Stimulated activated CD4-positive, alpha-beta T cell treated with anti-CD3 and anti-CD28 coated beads, Interleukin-15, amount 100 ng/mL, for 48 hours (primary cell): ENCODE measurements at places on chromosomes 3 and 15.

DNA sequence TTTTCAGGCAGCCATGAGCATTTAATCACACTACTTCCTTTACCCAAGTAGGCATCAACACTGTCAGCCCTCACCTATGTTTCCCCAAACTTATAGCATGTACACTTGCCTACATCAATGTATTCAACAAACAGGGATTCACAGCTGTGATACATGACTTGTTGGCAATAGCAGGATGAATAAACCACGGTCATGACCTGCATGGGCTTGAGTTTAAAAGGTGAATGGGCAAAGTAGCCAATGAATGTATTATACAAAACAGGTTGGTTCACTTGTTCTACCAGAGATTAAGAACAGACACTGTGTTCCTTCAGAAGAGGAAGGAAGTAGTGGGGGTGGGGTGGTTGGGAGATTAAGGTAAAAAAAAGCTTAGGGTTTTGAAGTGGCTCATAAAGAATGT lies 861.9 kb upstream of the SEMA6D start:
- DNase-seq, result no peak

- DNase-seq, result peak; percentile 2
These were observed at the start of gene PLAAT1 for GRCh38 chr3:193240850-193241706. Gene PLAAT1 (plus strand): TSS chr3:193241222. CDS start chr3:193255651, 14,429 bp downstream.

DNA sequence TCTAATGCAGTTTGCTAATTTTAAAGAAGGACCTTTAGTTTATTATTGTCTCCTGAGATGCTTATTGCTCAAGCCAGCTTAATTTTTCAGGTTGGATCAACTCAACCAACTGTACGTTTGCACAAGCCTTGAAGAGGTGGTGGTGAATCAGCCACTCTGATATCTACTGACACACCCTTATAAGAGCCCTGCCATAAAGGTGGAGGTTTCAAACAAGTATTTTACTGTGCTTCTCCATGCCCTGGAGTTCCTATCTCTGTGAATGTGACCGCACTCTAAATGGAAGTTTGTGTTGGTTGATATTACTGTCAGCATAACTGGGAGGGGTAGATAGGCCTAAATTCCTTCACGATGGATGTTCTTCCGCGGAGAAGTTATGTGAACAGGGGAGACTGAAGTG lies 297.3 kb upstream of the UBE2E1 start:
- no peak for DNase-seq

DNA sequence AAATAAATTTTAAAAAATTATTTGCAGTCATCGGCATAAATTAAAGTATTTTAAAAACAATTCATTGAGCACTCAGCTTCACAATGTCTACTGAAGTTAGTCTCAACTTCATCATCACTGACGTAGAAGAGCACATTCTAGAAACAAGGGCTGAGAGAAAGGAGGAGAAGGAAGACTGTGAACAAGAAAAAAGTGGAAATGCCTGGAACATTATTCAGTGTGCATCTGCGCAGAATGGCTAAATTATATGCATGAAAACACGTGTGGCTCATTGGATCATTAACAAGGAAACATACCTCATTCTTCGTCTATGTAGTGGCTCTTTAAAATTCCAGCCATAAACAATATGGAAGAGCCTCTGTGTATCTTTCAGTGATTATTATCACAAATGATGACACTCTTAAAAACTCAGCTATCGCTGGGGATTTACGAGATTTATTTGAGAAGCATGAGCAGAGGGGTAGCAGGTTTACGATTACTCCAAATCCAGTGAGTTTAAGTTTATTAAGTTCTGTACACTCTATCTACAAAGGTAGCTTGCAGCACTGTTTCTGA lies 404.2 kb upstream of the CDIN1 start:
- DNase-seq, result no peak

DNA sequence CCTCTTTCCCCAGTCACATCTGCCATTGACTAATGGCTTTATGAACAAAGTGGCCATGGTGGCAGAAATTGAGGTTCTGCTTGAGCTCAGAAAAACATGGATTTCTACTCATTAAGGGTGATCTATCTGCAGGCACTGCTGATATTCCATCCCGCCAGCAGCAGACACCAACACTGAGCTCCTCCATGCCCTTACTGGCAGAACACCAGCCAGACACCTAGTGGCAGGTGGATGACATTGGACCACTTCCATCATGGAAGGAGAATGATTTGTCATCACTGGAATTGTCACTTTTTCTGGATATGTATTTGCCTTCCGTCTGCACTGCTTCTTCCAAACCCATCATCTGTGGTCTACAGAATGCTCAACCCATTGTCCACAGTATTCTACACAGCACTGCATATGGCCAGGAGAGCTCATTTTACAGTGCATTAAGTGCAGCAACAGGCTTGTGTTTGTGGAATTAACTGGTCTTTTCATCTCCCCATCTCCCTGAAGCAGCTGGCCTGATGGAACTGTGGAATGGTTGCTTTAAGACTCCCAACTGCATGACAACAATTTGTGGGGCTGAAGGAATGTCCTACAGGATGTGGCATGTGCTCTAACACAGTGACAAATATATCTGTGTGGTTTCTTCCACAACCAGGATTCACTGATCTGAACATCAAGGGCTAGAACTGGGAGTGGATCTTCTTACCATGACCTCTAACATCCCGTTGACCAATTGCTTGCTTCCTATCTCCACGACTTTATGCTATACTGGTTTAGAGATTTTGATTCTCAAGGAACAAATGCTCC lies 103.4 kb downstream of the WNT7A start:
- DNase-seq, result no peak

GRCh38 chr15:99438224-99438585 lies 127.6 kb upstream of the MEF2A start:
- DNase-seq, result no peak

GRCh38 chr3:106929081-106929480 lies 448.2 kb upstream of the CCDC54 start:
- DNase-seq, result no peak

DNA sequence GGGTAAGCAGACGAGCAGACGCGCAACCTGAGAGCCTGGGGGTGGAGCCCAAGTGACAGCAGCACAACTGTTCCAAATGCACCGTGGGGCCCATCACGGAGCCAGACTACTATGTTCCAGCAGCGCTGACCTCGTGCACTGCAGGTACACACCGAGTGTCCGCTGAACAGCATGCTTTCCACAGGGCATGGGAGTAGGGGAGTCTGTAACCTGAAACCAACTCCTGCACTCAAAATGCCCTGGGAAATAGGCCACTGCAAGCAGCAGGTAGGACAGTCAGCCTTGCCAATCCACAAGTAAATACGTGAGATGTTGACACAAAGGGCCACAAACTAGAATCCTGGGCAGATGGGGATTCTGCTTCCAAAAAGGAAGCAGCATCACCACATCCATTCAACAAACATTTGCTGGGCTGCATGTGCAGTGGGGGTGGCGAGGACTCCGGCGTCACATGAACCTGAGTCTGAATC lies 73.9 kb downstream of the TBC1D2B start:
- no peak for DNase-seq

DNA sequence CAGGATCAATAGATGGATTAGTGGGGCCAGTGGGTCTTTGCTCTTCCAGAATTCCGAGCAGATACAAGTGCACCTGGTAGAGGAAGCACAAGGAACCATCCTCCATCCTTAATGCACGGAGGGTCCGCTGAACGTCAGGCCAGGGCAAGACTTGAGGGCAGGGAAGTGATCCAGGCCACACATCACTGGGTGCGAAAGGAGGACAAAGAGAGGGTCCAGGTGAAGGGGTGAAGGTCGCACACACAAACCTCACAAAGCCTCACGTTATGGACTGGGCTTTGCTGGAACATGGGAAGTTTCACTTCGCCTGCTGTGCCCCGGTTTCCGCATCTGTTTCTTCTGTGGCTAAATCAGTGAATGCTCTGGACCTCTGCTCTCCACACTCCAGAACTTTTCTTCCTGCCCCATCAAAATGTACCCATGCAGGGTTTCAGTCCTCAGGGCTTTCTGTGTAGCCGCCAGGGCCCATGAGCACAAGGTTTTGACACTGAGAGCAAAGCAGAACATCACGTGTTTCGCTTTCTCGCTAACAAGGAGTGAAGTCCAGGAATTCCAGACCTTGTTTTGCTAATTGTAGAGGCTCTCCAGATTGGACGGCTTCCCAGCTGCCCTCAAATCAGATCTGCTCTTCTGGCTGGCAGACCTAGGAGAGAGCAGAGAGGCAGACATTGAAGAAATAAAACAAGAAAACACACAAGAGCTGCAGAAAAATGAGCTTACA lies 56.3 kb downstream of the KLF15 start:
- no peak for DNase-seq

- no peak for DNase-seq
These were observed 30.7 kb upstream of the CPEB1 start for GRCh38 chr15:82677720-82678323.

DNA sequence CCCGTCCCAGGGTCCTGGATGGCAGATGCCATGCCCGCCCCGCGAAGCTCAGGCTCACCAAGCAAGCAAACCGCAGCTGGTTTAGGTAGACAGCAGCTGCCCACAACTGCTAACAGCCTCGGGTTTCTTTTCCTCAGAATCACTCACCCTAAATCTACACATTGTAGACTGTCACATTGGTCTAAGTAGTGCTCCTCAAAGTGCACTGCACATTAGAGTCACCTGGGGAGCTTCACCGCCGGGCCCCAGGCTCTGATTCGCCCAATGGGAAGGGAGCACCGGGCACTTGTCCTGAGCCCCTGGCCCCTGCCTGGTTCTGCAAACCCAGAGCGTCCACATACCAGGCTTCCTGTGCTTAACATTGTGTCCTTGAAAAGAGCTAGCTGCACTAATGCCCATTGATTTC lies 752 bp downstream of the OCA2 start:
- DNase-seq, result no peak

DNA sequence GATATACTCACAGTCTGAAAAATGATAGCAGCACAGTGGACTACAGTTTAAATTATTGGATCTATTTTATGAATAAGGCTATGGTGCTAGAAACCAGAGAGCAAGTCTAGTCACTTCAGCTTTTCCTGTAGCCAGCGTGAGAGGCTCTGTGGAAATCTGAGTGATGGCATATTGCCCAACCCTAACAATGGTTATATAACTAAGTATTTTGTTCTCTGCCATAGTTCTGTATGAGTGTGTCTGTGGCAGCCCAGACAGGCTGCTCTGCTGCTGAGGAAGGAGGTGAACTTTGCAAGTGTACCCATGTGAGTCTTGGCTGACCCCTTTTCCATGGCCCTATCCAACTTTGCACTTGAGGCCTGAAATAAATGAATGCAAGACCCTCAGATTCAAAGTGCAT lies 105.7 kb downstream of the LRTM1 start:
- no peak for DNase-seq

DNA sequence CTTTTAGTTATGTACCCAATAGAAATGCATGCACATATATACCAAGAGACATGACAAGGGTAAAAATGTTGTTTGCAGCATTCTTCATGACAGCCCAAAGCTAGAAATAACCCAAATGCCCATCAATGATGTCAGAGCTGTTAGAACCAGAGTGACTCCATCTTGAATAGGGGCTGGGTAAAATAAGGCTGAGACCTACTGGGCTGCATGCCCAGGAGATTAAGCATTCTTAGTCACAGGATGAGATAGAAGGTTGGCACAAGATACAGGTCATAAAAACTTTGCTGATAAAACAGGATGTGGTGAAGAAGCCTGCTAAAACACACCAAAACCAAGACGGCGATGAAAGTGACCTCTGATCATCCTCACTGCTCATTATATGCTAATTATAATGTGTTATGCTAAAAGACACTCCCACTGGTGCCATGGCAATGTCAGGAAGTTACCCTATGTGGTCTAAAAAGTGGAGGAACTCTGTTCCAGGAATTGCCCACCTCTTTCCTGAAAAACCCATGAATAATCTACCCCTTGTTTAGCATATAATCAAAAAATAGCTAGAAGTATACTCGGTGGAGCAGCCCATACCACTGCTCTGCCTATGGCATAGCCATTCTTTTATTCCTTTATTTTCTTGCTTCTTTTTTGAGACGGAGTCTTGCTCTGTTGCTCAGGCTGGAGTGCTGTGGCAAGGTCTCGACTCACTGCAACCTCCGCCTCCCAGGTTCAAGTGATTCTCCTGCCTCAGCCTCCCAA lies 32.9 kb downstream of the ZBTB11 start:
- peak; percentile 26 for DNase-seq

DNA sequence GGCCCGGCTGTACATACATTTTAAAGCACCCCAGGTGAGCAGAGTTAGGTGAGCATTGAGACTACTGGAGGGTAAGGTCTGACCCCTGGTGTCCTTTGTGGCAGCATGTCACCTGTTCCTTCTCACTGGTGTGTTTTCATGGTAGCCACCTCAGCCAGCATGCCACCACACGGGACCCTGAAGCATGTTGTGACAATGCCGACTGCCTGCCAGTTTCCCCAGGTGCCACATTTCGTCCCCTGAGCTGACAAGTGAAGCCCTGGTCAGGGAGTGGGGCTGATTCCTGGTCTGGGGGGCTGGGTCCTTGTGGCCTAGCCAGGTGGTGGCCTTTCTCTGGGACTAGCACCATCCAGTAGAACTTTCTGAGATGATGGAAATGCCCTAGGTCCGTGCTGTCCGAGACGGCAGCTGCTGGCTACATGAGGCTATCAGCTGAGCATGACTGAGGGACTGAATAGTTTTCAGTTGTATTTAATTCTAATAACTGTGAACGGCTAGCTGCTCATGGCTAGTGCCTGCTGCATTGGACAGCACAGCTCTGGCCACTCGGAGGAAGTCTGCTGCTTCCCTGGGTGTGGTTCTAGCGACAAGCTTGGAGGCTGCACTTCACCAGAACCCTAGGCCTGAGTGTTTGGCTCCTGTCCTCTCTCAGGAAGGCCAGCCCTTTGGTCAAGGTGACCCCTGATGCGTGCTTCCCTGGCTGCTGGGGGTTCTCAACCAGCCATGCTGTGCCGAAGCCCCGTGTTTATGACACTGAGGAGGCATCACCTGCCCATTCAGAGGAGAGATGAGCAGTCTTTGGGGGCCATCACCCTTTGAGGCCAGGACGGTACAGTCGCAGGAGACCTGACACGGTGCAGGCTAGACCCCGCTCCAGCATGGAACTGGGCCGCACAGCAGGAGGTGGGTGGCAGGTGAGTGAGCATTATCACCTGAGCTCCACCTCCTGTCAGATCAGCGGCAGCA lies 3.9 kb downstream of the C3orf22 start:
- DNase-seq, result no peak
